ENCODE measurements at places on chromosomes 1 and 21.

DNA sequence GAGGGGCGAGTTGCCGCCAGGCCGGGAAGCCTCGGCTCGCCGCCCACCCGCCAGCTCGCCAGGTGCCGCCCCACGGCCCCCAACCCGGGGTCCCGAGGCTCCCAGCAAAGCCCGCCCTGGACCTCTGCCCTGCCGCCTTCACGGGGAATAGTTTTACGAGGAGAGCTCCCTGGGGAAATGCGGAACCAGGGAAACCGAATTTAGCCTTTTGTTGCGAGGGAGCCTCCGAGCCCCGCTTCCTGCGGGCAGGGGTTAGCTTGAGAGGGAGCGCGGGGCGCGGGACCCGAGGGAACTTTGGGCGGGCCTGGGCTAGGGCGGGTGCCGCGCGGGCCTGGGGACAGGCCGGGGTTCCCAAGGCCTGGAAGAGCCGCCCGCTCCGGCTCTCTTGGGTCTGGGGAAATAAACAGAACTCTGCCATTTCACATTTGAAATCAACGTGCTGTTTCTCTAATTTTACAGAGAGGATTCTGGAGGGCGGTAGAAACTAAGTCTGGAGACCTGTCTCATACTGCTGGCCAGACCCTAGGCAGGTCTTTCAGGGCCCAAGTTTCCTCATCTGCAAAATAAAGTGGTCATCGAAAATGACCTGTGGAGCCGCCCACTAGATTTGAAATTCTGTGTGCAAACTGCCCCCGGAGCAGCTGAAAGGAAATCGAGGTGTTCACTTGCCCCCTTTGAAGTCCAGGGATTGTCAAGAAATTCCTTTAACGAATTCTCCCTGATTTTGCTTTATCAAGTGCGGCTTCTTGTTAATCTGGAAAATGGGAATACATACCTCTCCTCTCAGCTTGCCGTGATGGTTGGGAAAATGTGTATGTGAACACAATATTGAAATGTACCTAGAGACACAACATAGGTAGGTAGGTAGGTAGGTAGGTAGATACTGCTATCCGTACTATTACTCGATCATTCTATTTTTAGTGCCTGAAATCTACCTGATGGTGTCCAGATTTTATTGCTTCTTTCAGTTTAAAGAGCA lies 749 bp upstream of the GLUL start:
- no peak for DNase-seq

GRCh38 chr1:205669341-205670149 lies 10.8 kb downstream of the SLC45A3 start:
- DNase-seq, result no peak

DNA sequence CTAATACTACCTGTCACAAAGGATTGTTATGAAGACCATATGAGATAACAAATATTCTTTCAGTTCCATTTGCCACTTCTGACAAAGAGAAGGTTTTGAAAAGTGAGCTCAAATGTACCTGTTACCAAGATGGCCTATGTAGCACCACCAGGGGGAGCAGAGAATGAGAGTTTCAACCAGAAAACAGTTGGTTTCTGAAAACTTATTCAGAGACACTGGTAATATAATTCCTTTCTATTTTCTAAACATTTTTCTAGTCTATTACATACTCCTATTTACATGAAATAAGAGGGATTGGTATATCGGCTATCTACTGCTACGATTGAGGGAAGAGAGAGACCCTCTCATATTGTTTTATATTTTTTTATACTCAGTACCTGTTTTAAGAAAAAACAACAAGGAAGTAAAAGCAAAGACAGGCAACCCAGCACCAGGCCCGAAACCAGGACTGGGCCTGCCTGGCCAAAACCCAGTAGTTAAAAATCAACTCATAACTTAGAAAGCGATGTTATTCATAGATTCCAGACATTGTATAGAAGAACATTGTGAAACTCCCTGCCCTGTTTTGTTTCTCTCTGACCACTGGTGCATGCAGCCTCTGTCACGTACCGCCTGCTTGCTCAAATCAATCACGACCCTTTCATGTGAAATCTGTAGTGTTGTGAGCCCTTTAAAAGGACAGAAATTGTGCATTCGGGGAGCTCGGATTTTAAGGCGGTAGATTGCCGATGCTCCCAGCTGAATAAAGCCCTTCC lies 48.3 kb downstream of the IL23R start:
- no peak for DNase-seq

DNA sequence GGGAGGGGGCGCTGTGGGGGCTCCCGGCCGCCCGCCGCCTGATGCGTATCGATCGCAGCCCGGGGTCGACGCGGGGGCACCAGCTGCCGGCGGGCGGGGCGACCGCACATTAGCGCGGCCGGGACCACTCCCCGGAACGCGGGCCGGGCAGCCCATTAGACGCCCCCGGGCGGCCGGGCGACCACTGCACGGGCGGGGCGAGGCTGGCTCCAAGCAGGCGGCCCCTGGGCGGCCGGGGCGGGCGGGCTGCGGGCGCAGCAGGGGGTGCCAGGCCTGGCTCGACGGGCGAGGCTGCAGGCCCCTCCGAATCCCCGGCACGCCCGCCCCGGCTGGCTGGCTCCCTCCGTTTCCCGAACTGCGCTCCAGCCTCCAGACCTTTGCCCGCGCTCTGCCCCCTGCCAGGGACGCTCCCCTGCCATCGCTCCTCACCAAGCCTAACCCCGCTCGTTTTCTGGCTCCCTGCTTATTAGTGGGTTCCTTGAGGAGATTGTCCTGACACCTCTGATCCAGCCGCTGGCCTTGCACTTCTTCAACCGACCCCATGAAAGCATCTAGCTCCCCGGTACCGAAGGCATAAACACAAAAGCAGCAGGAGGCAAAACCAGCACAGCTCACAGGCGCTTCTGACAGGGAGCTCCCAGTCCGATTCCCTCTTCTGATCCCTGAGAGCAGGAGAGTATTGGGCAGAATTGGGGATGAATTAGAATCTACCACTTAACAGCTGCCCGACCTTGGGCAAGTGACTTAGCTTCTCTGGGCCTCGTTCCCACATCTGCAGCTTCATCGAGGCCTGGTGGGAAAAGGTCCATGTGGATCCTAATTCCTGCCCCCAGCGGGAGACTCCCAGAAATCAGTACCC lies 92.6 kb upstream of the CASZ1 start:
- no peak for DNase-seq

- DNase-seq, result no peak
Observed at GRCh38 chr21:38712664-38713063, 93.1 kb upstream of the ETS2 start.

DNA sequence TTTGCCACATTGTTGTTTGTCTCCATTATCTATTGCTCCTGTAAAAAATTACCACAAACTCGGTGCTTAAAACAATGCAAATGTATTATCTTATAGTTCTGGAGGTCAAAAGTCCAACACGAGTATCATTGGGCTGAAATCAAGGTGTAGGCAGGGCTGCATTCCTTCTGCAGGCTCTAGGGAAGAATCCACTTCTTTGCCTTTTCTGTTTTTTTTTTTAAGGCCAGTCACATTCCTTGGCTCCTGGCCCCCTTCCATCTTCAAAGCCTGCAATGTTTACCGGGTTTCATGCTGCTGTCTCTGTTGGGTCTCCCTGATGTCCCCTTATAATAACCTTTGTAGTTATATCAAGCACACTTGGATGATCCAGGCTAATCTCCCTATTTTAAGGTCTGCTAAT lies 212.7 kb downstream of the PTBP2 start:
- DNase-seq, result no peak

DNA sequence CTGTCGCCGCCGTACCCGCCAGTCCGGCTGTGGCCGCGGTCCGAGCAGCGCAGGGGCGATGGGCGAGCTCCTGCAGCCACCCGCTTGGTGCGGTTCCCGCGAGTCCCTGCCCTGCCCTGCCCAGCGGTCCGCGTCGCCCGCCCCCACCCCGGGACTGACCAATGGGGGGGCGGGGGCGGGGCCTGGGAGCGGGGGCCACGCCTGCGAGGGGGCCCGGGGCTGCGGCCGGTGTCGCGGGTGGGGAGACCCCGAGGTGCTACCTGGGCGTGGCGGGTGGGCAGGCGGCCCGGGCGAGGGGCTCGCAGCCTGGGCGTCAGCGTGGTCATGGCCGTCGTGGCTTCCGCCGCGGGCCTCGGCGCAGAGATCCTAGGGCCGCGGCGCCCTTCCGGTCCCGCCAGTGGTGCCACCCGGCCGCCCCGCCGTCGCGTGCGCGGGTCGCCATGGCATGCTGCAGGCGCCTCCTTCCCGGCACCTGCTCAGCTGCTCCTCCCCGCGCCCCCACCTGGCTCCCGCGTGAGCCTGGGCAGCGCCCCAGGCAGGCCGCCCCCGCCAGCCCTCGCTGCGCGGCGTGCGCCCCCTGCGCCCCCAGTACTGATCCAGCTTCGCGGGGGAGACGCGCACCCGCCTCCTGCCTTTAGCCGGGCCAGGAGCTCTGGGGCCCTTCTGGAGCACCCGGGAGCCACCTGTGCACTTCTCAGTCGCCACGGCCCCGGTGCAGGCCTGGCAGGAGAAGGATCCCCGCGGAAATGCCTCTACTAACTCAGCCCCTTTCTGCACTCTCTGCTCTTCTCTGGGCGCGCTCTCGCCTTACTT lies at the start of gene BMP8B:
BMP8B (minus strand) TSS at position 108 of the 813 bp plus-strand sequence. CDS start 380 bp downstream, outside the sequence.
- DNase-seq, result no peak
